ENCODE measurements at places on chromosomes 12 and 14.

- DNase-seq: no peak
These were observed 137.4 kb downstream of the SLC16A7 start for GRCh38 chr12:59733200-59733599.

DNA sequence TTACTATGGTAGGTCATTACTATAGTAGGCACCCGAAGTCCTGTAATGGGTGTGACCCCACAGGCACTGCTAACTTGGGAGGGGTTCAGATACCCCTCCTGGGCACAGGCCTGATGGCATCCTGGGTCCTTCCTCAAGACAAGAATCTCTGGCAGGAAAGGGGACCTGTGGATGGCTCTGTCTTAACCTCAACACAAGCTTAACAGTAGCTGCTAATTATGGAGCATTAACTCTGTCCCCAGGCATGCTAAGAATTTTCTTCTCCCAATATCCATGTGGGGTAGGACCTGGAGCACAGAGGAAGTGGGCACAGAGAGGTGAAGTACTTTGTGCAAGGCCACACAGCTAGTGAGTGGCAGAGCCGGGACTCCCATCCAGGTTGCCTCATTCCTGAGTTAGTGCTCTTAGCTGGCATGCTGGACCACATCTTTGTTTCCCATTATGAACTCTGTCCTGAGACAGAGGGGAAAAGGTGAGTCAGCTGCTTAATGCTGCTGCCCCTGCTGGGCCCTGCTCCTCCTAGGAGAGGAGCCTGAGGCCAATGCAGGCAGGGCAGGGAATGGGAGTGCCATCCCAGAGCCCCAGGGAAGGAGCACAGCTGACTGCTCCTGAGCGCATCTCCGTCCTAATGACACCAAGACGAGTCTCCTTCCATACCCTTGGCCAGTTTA lies 32.1 kb downstream of the GALNT16 start:
- DNase-seq: no peak

DNA sequence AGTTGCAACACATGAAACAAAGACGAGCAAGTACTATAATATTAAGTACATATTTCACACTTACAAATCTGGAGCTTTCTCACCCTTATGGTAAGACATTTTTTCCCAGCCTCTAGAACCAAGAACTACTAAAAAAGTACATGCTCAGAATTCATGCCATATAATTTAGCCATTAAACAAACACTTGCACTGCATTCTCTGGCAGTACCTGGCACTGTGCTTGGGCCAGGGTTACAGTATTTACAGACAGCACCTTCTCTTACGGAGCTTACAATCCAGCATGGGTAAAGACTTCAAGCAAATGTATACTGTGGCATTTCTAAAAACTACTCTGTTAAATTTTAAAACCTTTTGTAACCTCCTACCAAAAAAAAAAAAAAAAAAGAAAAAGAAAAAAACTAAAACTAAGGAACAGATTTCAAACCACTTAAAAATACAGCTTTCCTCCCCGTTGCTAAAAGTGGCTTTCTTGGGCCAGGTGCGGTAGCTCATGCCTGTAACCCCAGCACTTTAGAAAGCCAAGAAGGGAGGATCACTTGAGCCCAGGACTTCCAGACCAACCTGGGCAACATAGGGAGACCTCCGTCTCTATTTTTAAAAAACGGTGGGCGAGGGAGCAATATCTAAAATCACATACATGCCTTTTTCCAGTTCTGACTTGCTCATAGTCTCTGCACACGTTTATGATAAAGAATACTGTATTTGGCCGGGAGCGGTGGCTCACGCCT lies 956 bp downstream of the GNPTAB start:
- no peak for DNase-seq

- DNase-seq: no peak
These were observed 276.7 kb upstream of the SRRM4 start for GRCh38 chr12:118704527-118705241.

GRCh38 chr14:22928237-22929103 lies 706 bp downstream of the PRMT5 start:
- no peak for DNase-seq

DNA sequence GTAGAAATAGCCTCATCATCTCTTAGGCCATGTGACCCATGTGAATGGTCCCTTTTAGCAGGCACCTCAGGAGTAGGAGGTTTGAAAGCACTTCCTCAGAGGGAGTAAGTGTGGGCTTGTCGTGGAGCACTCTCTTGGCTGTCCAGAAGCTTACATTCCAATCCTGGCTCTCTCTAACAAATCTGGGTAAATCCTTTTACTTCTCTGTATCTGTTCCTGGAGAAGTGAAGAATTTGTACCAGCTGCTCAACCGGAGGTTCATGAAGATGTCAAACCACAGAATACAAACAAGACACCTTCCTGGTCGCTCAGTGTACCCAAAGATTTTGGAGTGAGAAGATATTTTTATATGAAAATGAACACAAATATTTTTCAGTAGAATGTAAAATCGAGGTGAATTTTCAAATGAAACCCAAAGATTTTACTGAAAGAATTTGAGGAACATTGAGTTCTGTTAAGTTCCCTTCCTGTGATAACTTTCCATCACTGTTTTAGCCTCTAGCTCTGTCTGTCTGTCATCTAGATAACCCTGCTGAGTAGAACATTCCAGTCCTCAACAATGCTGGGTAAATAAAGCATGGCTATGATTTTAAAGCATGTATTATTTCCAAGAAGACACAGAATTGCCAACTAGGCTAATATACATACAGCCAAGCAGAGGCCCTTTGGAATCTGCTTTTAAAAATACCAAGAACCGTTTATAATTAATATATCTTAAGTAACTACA lies 263.9 kb upstream of the RGS6 start:
- DNase-seq: no peak

DNA sequence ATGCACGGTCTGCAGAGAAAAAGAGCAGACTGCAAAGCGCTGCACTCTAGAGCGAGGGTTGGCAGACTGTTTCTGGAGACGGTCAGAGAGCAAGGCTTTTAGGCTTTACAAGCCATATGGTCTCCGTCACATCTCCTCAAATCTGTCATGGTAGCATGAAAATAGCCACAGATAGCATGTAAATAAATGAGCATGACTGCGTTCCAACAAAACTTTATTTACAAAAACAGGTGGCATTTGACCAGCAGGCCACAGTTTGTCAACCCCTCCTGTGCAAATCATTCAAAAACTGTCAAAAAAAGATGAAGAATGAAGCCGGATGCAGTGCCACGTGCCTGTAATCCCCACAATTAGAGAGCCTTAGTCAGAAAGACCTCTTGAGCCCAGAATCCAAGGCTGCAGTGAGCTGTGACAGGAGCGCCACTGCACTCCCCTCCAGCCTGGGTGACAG lies 18.9 kb downstream of the SYNE3 start:
- DNase-seq: peak; percentile 33

Measured in DMS 273 treated with DMSO at 0.1 percent for 48 hours (cell line).